Activated CD4-positive, alpha-beta T cell treated with anti-CD3 and anti-CD28 coated beads, Interleukin-2, amount 50 U/mL, for 1 hour (primary cell): ENCODE measurements at places on chromosomes 13 and 19.

DNA sequence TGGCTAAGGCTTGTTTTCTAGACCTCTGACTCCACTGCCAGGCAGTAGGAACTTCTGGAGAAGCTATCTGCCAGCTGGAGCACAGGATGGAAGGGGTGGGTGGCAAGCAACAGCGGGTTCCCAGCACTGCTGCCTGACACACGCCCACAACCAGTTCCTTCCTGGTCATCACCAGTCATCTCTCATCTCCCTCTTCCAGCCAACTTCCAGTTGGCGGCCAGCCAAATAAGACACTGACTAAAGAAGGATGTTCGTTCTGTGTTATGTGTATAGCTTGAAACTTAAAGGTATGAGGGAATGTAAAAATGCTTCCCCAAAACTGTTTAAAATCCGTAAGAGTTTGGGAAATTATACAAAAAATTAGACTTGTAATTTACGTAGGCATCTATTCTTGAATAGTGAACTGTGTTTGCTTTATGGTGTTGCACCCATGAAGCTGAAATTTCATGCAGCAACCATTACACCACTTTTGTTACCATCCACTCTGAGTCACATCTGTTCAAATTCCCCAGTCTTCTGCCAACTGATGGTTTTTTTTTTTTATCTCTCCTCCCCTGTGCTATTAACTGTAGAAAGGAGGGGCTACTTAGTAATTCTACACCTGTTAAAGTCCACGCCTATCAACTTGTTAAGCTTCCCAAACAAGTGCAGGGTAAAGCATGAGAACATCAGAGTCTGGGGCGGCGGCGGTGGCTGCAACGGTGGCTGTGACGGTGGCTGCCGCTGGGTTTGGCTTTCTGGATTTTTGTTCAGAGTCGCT lies 86.2 kb upstream of the FRY start:
- no peak for DNase-seq

- DNase-seq: no peak
Observed at GRCh38 chr19:18490728-18491127, 31.1 kb downstream of the ELL start.

DNA sequence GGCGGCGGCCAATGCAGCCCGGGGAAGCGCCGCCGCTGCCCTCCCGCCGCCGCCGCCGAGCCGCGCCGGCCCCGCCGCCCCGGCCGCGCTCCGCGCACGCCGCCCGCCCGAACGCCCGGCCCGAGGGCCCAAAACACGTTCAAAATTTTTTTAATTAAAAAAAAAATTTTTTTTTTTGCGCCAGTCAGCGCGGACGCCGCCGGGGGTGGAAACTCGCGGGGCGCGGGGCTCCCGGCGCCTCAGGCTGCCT lies 468 bp downstream of the HMGB1 start:
- DNase-seq: no peak

GRCh38 chr13:24106429-24106828 lies 54.1 kb upstream of the SPATA13 start:
- DNase-seq: no peak

- DNase-seq: no peak
Observed at GRCh38 chr13:110319774-110320509, 12.9 kb downstream of the COL4A2 start.

GRCh38 chr13:20190481-20191310 lies 2.0 kb downstream of the GJB2 start:
- DNase-seq: no peak

- DNase-seq: no peak
Observed at GRCh38 chr13:94233837-94234236, 245.6 kb downstream of the DCT start.

GRCh38 chr13:24261566-24261965 lies 47.8 kb upstream of the C1QTNF9 start:
- no peak for DNase-seq

- DNase-seq: no peak
Observed at GRCh38 chr19:50167314-50167721, 4.2 kb upstream of the IZUMO2 start.

GRCh38 chr19:28289295-28290063 lies 923.5 kb downstream of the UQCRFS1 start:
- no peak for DNase-seq

DNA sequence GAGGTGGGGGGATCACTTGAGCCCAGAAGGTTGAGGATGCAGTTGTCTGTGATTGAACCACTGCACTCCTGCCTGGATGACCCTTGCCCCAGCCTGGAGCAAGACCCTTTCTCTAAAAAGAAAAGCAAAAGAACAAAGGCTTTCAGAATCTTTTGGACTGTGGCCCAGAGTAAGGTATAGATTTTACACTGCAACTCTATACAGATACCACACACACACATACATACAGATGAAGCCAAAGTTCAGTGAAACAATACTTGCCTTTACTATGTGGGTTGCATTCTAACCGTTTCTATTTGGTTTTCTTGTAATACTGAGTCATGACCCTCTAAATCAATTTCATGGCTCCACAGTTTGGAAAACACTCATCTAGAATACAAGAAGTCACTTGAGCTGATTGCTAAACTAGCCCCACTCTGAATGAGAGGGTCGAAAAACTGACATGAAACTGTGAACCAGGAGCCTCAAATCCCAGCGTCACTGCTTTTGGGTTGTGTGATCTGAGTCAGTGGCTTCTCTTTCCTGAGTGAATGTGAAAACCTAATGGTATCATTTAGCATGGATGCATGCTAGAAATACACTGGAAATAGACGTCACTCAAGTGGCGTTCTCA lies 756.1 kb downstream of the UQCRFS1 start:
- DNase-seq: no peak

- DNase-seq: no peak
Observed at GRCh38 chr13:34671137-34671536, 270.9 kb upstream of the NBEA start.

GRCh38 chr13:34466301-34466700 lies 475.8 kb upstream of the NBEA start:
- DNase-seq: no peak

- no peak for DNase-seq
Observed at GRCh38 chr13:99505814-99506269, 4.6 kb downstream of the TM9SF2 start.
